Fibroblast of the aortic adventitia (primary cell): ENCODE measurements at places on chromosomes 1 and 21. TPM values are rescaled to one million over a fixed set of nuclear protein-coding genes. Genes with fewer than 3 reads are reported as not detected.

SLC9C2 gene
- not detected in 2 replicates for total RNA-seq

B3GALT2 gene
- total RNA-seq, result 0.18 and 1.2 TPM in 2 replicates

CTSE gene
- total RNA-seq, result not detected in 2 replicates

PLEKHN1 gene
- 0.54 TPM in 1 of 2 replicates, not detected in the other for total RNA-seq

ADORA1 gene
- 0.72 and 6.5 TPM in 2 replicates for total RNA-seq

PRKAA2 gene
- 0.16 and 3.7 TPM in 2 replicates for total RNA-seq

C1QC gene
- not detected in 2 replicates for total RNA-seq

ANKRD45 gene
- total RNA-seq, result 0.09 and 0.82 TPM in 2 replicates

TRPM2 gene
- total RNA-seq, result 0.08 TPM in 1 of 2 replicates, not detected in the other

MYBPHL gene
- total RNA-seq, result not detected in 2 replicates
